ENCODE measurements at places on chromosomes 13 and 19.
A peak's percentile ranks its signal among the peaks of the same experiment; 100 is the strongest.

GRCh38 chr13:104592127-104592526 lies 1525.9 kb upstream of the SLC10A2 start:
- DNase-seq: no peak

DNA sequence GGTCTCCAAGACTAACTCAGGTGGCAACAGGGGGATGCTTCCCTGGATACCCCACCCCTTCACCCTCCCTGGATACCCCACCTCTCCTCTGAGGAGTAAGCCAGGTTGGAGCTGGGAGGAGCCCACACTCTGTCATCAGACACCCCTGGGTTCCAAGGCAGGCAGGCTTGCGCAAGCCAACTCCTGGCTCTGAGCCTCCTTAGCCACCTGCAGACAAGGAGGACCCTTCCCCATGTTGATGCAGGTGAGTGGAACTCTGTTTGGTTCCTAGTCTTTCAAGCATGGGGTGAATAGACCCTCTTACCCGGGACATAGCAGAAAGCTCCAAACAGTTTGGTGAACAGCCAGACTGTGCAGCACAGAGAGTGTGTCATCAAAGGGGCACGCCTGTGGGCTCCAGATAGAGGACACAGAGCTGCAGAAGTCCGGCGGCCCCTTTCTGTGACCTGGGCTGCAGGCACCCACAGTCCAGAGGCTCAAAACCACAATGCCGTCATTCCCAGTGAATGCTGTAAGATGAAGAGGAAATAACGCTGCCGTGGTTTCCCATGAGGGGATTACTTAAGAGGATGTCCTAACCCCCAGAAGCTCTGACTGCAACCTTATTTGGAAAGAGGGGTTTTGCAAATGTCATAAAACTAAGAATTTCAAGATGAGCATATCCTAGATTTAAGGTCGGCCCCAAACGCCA lies 12.1 kb upstream of the HAS1 start:
- no peak for DNase-seq

GRCh38 chr13:54185785-54186184 lies 1157.2 kb downstream of the OLFM4 start:
- no peak for DNase-seq

GRCh38 chr13:75760131-75761021 lies 124.2 kb downstream of the LMO7 start:
- DNase-seq: no peak

DNA sequence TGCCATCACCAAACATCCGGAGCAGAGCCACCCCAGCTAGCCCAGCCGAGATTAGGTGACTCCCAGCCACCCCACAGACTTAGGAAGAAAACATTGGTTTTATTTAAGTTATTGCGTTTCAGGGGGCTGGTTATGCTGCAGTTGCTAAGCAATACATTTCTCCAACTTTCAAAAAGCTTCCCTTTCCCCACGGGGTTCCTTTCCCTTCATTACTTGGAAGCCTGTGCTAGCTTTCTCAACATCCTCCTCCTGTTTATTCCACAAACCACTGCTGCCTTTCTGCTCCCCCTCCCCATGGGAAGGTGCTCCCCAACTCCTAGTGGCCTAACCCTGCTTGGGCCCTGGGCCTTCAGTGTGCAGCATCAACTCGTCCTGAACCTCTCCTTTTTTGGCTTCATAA lies 52.6 kb downstream of the CDADC1 start:
- DNase-seq: no peak

- DNase-seq: no peak
Observed at GRCh38 chr13:105611424-105611823, 924.0 kb downstream of the EFNB2 start.

GRCh38 chr13:43266936-43267615 lies 243.7 kb downstream of the DNAJC15 start:
- no peak for DNase-seq

- DNase-seq: no peak
Observed at GRCh38 chr19:51258165-51259160, 7.6 kb downstream of the SIGLECL1 start.

DNA sequence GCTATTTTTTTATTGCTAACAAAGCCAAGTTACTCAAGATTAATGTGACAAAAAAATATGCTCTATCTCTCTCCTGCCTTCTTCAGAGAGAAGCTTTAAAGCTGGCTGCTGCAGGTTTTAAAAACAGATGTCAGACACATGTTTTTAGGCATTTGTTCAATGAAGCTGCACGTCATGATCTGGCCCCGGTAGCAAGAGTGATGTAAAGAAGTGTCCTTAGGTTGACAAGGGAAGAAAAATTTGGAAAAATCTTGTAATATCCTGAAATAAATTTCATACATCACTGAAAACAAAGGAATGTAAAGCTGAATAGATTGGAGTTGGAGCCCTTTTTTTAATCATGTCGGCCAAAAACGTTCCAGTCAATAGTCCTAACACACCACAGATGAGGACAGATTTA lies 531.4 kb upstream of the NBEA start:
- no peak for DNase-seq

- no peak for DNase-seq
Observed at GRCh38 chr13:47250146-47250545, 353.3 kb upstream of the HTR2A start.

DNA sequence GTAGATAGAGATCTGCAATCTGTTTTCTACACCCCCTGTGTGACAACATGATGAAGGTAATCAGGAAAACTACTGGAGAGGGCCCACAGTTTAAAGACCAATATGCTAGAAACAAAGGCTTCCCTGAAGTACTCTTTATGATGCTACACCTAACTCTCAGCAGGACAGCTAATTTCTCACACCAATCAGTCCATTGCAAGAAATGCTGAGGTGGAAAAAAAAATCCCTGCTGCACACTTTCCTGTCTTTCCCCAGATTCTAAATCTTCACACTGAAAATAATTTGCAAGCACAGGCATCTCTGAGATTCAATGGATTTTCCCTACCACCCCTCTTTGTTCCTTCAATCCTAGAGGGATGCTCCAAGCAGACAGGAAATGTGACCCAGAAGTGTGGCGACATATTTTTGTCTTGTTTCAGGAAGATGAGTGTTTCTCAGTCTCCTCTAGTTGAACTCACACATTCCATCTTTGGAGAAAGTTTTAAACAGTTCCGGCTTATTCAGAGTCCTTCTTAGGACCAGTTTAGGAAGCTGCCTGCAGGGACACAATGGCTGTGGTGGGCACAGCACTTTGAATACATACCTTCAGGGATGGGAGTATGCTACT lies 671.6 kb downstream of the DIAPH3 start:
- DNase-seq: no peak

DNA sequence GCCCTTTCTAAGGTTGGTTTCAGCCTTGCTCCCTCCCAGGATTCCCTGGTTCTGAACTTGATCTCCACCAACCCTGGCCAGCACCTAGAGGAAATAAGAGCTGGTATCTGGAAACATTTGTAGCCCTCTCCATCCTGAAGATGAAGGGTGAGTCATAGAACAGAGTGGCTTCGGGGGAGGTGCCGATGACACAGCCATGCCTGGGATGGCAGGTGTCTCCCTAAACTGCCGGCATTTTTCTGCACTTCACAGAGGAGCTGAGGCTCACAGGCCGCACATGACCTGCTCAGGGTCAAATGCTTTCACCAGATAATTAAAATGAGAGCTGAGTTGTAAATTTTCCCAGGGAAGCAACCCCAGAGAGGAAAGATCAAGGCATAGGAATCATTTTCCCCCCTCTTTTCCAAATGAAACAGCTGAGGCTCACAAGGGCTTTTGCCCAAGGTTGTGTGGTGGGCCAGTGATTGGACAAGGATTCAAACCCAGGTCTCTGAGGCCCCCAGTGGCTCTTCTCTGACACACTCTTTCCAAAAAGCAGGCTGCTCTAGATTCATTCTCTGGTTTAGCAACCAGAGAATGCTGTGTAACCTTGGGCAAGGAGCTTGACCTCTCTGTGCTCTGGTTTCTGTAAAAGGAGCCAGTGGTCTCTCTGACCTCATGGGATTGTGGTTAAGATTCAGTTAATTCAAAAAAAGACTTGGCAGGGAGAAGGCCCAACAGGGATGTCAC lies 1.2 kb upstream of the SLC25A42 start:
- no peak for DNase-seq

DNA sequence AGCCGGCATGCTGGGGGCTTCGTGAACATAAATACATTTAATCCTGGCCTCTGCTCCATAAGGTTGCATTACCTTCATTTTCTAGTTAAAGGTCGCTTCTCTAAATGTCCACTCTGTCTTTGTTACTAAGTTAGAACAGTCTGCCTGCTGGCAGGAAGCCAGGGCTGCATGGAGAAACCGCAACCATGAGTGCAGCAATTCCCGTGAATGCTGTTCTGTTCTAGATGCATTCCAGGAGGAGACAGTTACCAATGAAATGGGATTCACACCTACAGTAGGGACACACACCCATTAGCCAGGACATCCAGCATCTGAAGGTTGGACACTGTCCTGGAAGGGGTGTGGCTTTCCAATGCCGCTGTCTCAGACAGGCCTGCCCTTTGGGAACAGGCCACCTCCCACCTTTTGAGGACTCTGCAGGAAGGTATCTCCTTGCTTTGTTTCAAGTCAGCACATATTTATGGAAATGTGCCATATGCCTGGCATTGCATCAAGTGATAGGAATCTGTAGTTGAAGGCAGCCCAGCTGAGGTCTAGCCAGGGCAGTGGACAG lies 129.7 kb downstream of the SLC7A1 start:
- DNase-seq: no peak

DNA sequence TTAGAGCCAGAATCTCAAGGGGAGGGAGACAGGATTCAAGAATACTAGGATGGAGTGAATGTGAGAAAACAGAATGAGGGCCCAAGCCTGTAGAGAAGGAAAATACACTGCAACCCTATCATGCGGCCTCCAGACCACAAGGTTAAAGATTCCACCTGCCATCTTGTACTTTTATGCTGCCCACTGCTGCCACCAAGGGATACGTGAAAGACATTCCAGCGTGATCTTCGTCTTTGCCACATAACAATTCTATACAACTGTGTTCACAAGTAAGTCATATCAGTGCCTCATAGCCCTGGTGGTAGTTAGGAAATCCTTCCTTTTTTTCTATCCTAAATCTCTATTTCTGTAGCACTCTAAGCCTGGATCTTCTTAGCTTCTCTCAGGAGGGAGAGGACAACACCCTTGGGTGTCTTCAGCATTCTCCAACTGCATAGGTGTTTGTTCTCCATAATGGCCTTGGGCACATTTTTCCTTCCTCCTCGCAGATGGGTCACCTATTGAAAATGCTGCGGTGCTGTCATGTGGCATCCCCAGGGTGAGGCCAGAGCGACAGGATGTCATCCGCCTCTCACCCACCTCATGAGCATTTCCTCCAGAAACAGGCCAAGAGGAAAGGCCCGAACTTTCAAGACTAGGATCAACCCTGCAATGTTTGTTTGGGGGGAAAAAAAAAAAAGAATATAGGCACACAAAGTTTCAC lies 13.6 kb downstream of the TPT1 start:
- DNase-seq: no peak

DNA sequence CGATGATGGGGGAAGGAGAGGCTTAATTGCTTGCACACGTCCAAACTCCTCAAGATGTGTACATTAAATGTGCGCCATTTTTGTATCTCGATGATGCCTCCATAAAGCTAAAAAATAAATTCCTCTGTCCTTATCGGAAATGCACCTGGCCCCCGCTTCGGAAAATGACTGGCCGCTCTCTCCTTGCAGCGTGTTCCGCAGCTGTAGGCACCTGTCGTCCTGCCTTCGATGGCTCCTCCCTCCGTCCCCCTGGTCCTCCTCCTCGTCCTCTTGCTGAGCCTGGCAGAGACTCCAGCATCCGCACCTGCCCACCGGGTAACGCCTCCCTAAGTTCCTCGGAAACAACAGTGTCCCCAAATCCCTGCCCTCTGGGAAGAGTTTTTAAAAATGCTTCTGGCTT lies 1.1 kb downstream of the GALP start:
- DNase-seq: no peak

GRCh38 chr13:77477299-77477848 lies 58.1 kb upstream of the SCEL start:
- no peak for DNase-seq

DNA sequence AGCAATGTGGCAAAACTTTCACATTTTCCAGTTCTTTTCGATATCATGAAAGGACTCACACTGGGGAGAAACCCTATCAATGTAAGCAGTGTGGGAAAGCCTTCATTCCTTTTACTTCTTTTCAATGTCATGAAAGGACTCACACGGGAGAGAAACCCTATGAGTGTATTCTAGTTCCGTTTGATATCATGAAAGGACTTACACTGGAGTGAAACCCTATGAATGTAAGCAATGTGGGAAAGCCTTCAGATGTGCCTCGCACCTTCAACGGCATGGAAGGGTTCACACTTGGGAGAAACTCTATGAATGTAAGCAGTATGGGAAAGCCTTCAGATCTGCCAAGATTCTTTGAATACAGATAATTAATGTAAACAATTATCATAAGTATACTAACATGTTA lies 14.5 kb upstream of the ZNF763 start:
- DNase-seq: no peak

DNA sequence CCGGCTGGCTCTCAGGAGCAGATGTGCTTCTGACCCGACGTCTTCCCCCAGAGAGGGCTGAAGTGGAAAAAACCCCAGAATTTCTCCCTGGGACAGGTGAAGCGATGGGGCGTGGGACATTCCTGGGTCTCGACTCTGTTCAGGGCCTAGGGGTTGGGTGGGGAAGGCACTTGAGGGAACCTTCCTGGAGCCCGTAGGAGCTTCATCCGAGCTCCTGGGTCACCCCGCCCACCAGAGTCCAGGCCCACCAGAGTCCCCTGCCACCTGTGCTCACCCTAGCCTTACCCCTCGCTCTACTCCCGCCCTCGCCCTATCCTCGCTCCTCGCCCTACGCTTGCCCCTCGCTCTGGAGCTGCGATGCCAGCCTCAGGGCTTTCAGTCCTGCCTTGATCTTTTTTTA lies 23.2 kb downstream of the EPN1 start:
- no peak for DNase-seq

GRCh38 chr19:35628565-35629331 lies at the start of gene RBM42:
RBM42 (plus strand) TSS chr19:35629036; CDS start chr19:35629154, 118 bp downstream.
- DNase-seq: peak; percentile 96

- no peak for DNase-seq
Observed at GRCh38 chr19:18941628-18942354, 774 bp upstream of the HOMER3 start.

- DNase-seq: no peak
Observed at GRCh38 chr13:39938596-39938995, 283.1 kb downstream of the COG6 start.

- DNase-seq: no peak
Observed at GRCh38 chr13:72523593-72523992, 203.8 kb downstream of the MZT1 start.
